ENCODE measurements at places on chromosomes 7 and 10. TPM values are rescaled to one million over a fixed set of nuclear protein-coding genes. Genes with fewer than 3 reads are reported as not detected.

The PCBD1 gene
- 80.3 TPM for total RNA-seq

The MSMB gene
- not detected for total RNA-seq

The SEMA3D gene
- total RNA-seq, result 65.8 TPM

The TMEM229A gene
- total RNA-seq, result 0.27 TPM

The LIPJ gene
- 2.3 TPM for total RNA-seq

The SORCS1 gene
- total RNA-seq, result 6.6 TPM

The STEAP1B gene
- 0.33 TPM for total RNA-seq

The CYP17A1 gene
- 4.0 TPM for total RNA-seq

The PIP gene
- total RNA-seq, result not detected

The CLDN12 gene
- total RNA-seq, result 22.8 TPM

The PUS7 gene
- total RNA-seq, result 19.9 TPM

The OR9A2 gene
- total RNA-seq, result 1.2 TPM

The ZNF786 gene
- total RNA-seq, result 12.1 TPM

The TRPV5 gene
- total RNA-seq, result not detected

The SVIL gene
- 211 TPM for total RNA-seq

The CCDC201 gene
- total RNA-seq, result not detected

The IGFBP1 gene
- total RNA-seq, result not detected

The FZD1 gene
- 110 TPM for total RNA-seq

Data from thyroid gland (tissue), 4 donors.